ENCODE measurements at places on chromosomes 2 and 18. TPM values are rescaled to one million over a fixed set of nuclear protein-coding genes. Genes with fewer than 3 reads are reported as not detected.

DNA sequence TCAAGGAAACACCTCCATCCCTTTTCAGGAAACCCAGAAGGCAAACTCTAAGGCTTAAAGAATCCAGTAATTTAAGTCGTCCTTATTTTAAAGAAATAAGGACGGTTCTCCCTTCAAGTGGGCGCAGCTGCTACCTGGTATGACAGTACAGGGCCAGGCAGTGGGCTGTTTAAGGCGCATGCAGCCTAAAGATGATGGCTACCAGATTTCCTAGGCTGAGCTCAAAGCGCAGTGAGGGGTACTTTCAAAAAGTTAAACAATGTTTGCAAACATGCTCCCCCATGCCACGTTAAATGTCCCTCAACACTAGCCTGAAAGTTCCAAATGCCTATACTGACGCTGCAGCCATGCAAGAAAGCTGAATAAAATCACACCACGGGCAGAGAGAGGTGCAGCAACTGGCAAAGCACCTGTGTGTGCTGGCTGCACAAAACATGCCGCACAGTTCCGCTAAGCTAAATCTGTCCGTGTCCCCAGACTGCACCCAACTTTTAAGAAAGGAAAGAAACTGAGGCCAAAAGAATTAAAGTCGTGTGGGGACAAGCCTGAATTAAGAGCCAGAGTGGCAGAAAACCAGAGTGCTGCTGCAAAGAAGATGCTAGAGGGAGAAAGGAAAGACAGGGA, 583 bp downstream of the HIBCH start:
- DNase-seq, result no peak

DNA sequence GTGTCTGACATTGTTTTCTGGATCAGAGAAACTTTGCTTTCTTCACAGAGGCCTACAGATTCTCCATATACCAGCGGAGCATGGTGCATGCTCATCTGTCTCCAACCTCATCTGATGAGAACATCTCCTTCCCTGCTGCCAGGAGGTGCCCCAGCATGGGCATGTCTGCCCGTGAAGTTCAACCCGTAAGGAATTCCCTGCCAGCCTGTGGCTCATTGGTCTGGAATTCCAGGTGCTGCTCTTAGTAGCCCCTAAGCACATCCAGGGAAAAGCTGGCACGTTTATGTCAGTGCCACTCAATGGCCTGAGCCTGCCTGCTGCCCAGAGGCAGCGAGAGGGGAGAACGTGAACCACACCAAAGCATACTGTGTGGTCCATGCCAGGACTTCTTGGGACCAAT, 1.7 kb upstream of the SP100 start:
- no peak for DNase-seq

GRCh38 chr2:128535953-128536352, 217.3 kb upstream of the HS6ST1 start:
- no peak for DNase-seq

DNA sequence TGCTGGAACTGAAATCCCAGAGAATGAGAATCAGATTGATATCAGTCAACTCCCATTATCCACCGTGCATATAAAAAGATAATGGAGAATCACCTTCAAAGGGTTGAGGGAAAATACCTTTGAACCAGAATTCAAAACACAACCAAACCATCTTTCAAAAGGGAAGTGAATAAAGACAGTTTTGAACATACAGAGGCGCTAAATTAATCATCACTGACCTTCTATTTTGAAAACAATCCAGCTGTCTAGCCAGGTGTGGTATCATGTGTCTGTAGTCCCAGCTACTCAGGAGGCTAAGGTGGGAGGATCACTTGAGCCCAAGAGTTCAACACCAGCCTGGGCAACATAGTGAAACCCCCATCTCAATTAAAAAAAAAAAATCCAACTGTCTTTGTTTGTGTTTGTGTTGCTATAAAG, 63.6 kb downstream of the TRABD2A start:
- no peak for DNase-seq

- no peak for DNase-seq
Observed at GRCh38 chr2:205730701-205731582, 48.6 kb downstream of the NRP2 start.

CABYR gene
- not detected for total RNA-seq

ROCK1 gene
- 18.0 TPM for total RNA-seq

SLC25A12 gene
- 0.98 TPM for total RNA-seq

RFX8 gene
- total RNA-seq, result not detected
